GM12892 (cell line): ENCODE measurements at places on chromosomes 4 and X.

- DNase-seq = no peak
Measured at GRCh38 chrX:131544218-131544617, 344 bp downstream of the OR13H1 start.

- no peak for DNase-seq
Measured at GRCh38 chr4:172871381-172871780, 297.2 kb upstream of the GALNT7 start.

DNA sequence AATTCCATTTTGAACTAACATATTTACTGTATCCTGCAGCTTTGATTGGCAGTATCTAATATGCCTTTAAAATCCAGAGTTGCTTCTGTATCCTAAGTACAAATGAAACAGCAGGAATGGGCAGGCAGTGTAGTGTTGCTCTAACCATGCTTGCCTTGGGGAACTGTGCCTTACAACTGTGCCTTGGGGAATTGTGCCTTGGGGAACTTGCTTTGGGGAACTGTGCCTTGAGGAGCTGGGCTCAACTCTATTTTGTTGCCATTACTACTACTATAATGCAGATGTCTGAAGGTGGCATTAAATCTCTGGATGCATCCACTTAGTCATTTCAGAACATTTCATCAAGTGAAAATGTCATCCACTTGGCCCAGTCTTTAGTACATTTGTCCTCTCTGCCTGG lies 6.9 kb downstream of the CXCL3 start:
- DNase-seq = no peak

DNA sequence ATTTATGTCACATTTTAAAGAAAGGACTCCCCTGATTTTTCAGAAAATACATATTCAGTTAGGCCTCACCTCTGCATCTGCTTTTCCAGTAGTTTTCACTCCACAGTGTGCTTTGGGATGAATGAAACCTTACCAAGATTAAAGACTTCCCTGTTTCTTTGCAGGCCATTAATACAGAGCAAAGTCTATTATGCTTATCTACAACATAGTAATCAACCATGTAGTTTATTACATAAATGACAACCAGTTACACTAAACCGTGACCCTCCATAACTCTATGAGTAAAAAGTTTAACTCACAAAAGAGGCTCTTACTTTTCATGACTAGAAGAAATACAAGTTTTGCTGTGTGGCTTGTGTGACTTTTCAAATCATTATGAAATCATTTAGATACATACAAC lies 2.3 kb downstream of the LRRC66 start:
- DNase-seq = no peak

DNA sequence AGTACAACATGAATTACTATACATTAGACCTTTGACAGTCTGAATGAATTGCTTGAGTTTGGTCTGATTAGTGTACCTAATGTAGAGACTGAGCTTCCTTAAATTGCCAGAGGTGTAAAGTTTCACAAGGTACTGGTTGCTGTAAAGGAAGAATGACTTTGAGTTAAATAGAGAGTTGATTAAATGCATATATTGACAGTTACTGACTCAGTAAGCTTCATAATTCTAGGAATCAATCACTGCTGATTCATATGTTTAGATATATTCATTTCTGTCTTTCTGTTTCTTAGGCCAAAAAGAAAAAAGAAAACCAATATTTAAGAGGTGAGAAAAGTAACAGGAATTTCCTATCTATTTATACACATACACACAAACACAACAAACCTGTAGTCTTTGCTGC lies 16.2 kb upstream of the ART3 start:
- DNase-seq = no peak

- DNase-seq = no peak
Measured at GRCh38 chrX:47706575-47706974, 47.6 kb upstream of the UXT start.

- no peak for DNase-seq
Measured at GRCh38 chr4:106312997-106313522, 2.9 kb downstream of the TBCK start.

DNA sequence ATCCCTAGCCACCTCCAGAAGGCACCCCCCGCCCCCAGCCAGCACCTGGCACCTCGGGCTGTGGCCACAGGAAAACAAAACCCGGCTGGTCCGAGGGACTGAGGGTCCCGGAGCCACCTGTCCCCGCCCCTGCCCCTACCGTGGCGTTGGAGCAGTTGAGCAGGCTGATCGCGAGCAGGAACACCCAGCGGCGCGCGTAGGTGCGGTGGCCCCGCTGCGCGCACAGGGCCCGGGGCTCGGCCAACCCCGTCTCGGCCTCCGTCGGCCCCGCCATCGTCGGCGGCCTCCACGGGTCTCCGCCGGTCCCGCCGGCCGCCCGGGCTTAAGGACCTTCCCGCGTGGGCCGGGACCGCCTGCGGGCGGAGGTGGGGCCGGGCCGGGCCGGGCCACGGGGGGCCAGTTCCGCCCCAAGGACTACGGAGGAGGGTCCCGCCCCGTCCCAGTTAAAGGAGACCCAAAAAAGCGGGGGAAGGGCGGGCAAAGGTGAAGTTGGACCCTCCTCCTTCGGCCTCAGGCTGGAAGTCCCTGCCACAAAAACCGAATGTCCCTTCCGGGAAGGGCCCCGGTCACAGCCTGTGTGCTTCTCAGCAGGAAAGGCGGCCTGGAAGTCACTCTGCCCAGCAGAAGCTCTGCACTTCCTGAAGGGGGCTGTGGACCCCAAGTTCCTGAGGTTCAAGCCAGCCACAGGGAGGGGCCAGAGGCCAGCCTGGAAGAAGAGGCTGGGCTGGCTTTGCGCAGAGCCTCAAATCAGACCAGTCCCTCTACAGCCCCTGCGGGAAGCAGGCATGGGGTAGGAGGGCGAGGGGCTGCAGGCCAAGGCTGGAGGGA lies at the start of gene SLC49A3:
SLC49A3 (minus strand) TSS at position 298 of the 828 bp plus-strand sequence; CDS start at position 274, 24 bp downstream.
- DNase-seq = no peak

- DNase-seq = no peak
Measured at GRCh38 chr4:42953321-42953720, 60.8 kb downstream of the GRXCR1 start.

DNA sequence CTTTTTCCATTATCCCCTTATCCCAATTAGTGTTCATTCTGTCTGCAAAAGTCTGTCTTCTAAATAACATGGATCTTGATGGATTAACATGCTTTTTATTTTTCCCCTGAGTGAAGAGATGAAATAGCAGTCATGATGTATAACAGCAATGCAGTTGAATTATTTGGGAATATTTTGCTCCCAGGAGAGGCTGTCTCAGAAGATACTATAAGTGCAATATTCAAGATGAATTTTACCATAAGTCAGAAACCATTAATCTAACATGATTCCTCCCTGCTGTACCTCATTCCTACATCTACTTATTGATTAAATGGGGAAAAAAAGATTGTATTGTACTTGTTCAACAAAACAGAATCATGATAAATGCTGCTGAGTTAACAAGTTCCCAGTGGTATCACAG lies 233.2 kb upstream of the KCNIP4 start:
- DNase-seq = no peak

DNA sequence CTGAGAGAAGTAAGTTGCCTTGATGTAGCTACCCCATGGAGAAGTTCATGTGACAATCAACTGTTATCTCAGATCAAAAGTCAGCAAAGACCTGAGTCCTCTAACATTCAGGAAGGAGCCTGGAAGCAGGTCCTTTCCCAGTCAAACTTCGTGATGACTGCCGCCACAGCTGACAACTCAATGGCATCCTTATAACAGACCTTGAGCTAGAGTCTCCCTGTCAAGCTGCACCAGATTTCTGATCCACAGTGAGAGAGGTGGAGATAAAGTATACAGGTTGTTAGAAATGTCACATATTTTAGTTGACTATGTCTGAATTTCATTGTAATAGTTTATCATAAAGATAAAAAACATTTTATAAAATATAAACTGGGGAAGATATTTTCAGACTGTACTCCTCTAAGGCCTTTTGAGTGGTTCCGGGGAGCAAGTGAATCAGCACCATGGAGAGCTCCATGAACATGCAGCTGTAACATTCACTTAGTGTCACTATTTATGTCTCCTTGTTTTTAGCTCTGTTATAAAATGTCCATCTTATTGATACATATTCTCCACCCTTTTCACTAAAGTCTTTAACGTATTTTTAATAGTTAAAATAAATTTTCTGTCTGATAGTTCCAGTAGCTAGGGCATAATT lies 1653.5 kb upstream of the AGA start:
- no peak for DNase-seq

DNA sequence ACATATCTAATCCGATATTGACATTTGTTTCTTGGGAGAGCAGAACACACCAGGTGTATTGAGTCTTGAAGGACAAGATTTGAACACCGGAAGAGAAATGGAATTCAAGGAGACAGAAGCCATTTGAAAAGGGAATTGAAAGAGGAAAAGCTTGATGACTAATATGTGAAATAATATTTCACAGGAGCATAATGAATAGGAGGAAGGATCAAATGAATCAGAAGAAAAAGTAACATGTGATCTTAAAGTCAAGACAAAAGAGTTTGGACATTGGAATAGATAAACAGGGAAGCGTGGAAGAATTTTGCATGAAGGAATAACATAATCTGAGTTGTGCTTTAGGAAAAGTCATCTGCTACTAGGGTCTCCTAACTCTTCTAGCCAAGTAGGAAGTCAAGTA lies 145.5 kb upstream of the PDHA2 start:
- no peak for DNase-seq

DNA sequence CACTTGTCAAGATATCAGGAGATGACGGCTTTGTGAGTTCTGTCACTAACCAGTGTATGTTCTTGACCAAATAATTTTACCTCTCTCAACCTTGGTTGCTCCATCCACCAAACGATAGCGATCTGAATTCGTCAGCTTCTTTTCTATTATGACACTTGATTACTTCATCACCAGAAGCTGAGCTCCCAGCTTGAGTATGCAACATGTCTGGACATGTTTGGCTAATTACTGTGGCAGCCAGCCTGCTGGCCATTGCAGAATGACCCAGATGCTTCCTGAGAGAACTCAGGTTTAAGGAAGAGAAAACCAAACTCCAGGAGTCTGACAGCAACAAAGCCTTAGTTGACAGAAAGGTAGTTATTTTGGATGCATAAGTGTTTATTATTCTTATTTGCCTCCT lies 46.4 kb upstream of the PARM1 start:
- no peak for DNase-seq

- no peak for DNase-seq
Measured at GRCh38 chrX:77961063-77961462, 8.4 kb downstream of the PGAM4 start.

GRCh38 chrX:65925005-65925404 lies 114.9 kb downstream of the VSIG4 start:
- no peak for DNase-seq

DNA sequence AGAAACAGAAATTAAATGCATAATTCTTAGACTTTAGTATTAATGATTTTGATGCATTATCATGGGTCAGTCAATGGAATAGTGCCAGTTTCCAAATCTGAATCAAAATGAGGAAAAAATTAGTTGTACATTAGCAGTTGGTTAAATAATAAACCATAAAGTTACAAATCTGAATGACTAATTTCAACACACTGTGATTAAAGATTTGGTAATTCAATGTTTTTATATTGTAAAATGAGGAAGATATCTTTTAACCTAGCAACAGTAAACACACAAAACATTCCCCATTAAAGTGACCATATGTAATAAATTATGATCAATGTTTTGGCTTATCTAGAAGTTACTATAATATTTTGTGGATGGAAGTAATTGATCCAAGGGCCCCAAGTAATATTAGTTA lies 1.6 kb downstream of the FBXO8 start:
- DNase-seq = no peak

DNA sequence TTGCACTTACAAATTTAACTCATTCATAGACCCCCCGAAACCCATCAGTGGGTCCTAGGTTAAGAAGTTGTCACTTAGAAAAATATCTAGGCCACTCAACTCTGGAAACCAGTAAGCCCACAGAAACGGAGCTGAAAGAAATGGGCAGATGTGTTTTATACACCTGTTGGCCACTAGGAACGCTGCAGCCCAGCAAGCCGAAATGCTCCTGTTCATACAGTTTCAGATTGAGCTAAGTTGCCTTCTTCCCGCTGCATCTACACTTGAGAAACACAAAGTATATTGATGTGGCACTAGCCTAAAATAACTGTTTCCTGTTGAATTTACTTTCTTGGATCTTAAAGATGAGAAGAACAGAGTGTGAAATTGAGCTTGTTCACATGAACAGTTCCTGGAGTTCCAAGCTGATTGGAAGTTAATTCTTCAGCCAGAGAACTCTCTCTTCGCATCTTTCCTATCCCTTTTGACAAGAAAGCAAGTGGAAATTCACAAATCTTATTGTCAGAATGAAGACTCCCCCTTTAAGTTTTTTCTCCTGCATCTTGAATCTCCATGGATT lies 174.1 kb downstream of the RBMX2 start:
- peak; percentile 19 for DNase-seq

DNA sequence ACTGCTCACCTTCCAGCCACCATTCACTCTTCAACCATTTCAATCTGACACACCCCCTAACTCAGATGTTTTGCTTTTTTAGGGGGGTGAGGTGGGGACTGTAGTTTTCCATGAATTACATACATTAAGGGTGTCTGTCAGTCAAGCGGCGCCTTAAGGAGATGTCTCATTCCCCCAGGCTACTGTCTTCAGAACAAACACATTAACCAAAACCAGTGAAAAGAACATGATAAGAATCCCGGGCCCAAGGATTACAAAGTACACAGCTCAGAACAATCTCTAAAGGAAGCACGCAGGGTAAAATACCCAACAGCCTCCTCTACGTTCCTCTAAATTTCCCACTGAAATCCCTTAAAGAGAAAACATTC lies 62.5 kb upstream of the IRF2 start:
- DNase-seq = no peak

DNA sequence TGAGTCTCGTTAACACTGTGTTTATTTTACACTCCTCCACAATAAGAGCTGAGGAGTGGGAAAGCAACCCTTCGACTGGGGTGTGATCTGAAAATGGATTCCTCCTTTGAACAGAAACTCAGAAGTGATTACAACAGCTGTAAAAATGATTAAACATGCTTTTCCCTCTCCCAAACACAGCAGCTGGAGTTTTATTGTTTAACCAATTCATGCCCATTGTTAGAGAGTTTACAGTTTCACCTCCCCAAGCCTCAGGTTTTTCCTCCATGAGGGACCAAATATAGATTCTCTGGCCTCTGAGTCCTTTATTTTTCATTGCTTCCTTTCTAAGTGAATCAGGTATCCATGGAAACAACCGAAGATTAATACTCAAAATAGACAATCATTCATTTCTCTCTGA lies 263.0 kb upstream of the TAPT1 start:
- no peak for DNase-seq
